ENCODE measurements at places on chromosomes 5 and 9.

GRCh38 chr5:141326088-141326854 lies 4.0 kb upstream of the PCDHGA1 start:
- DNase-seq: peak; percentile 70

GRCh38 chr5:178990491-178990890 lies 4.6 kb downstream of the GRM6 start:
- DNase-seq: no peak

- DNase-seq: no peak
These were observed 164.0 kb downstream of the TTC39B start for GRCh38 chr9:15142878-15143534.

DNA sequence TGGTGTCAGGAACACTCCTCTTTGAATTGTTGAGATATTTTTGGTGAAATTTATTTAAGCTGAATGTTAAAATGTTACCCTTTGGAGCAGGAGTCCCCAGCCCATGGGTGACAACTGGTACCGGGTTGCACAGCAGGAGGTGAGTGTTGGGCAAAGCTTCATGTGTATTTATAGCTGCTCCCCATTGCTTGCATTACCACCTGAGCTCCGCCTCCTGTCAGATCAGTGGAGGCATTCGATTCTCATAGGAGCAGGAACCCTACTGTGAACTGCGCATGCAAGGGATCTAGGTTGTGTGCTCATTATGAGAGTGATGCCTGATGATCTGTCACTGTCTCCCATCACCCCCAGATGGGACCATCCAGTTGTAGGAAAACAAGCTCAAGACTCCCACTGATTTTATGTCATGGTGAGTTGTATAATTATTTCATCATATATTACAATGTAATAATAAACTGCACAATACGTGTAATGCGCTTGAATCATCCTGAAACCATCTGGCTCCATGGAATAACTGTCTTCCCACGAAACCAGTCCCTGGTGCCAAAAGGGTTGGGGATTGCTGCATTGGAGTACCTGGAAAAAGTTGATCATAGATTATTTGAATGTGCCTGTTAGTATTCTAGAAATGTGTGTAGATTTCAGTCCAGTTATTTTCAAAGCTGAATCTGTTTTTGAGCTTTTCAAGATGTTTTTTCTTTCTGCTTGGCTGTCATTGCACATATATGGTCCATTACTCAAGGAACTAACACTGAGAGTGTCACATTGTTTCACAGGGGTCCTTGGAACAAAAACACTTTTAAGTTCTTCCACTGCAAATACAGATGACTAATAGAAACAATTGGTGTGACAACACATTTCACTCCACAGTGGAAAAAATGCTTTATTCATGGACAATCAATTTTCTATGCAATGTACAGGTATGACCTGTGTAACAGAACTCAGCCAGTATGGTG lies 104.6 kb upstream of the TNFAIP8 start:
- no peak for DNase-seq

- DNase-seq: no peak
These were observed 564.3 kb downstream of the ZNF608 start for GRCh38 chr5:124182133-124182532.

- DNase-seq: no peak
These were observed 81.2 kb upstream of the TRPC7 start for GRCh38 chr5:136446565-136446964.

GRCh38 chr5:76086095-76086494 lies 2.9 kb downstream of the SV2C start:
- no peak for DNase-seq

DNA sequence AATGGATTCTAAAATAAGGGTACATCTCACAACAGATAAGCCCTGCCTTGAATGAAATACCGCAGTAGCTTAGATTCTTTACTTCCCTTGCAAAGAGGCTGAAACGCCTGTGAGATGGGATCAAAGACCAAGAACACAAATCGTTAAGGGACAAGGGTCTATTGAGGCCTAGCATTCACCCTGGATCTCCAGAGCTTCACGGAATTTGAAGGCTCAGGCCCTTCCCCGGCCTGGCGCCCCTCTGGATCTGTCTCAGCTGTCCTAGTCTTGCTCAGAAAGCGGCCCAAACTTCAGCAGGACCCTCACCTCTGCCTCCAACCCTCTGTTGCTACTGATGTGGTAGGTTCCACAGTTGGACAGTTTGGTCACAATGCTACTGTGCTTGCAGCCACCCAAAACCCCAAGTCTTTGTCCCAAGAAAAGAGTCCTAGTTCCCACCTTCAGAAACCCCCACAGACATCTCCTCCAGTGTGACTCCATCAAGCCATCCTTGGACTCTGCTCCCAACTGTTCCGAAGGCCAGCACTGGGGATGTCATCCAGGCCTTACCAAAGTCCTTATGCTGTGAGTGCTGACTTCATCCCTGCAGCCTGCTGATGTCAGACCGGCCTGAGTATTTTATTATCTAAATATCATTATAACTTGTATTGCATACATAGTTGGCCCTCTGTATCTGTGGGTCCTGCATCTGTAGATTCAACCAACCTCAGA lies 9.4 kb downstream of the CORO2A start:
- DNase-seq: no peak

- DNase-seq: no peak
These were observed 13.0 kb upstream of the OXCT1 start for GRCh38 chr5:41883243-41883642.

DNA sequence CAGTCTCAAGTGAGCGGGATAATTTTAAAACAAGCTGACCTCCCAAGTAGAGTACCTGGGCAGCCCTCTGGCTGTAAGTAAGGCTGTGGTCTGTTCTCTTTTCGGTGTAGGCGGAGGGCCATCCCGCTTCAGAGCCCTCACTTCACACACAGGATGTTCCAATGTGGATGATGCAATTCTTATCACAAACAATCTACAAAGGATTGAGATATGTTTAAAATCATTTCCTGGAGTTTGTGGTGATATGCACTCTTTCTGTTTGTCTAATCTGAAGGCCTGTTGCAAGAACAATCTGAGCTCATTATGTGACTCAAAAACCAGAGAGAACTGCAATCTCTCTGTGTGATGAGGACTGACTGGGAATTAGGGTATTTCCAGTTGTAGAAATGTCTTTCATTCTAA lies 42.5 kb downstream of the ITGA2 start:
- DNase-seq: no peak

DNA sequence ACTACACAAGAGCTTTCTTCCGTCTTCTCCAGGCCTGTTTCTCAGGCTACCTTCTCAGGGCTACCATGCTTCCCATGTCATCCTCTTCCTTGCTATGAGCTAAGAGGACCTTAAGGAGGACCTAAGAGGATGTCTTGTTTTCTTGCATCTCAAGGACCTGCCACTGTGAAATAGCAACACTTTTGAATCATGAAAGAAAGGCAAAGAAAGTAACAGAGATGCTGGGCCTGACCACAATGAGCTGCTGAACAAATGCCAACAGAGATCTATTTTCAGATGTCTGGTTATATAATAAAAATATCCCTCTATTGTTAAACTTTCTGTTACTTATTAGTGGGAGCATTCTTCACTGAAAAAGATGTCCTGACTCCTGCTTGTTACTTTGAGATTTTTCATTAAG lies 36.7 kb upstream of the ANXA1 start:
- no peak for DNase-seq

DNA sequence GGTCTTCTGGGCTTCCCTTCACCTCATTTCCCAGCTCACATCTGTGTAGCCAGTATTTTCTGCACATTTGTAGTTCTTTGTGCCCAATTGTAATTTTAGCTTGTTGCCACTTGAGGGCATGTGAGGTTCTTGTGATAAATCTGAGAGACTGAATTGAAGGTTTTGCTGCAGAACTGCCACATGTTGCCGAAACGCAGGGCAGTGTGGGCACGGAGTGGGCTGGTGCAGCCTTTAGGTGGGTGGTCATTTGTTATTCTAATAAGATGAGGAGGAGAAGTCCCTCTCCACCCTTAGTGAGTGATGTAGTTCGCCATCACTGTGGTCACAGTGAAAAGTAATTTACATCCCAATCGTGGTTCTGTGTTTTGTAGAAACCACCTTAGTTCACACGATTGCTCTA lies 21.2 kb downstream of the OTULIN start:
- peak; percentile 22 for DNase-seq

DNA sequence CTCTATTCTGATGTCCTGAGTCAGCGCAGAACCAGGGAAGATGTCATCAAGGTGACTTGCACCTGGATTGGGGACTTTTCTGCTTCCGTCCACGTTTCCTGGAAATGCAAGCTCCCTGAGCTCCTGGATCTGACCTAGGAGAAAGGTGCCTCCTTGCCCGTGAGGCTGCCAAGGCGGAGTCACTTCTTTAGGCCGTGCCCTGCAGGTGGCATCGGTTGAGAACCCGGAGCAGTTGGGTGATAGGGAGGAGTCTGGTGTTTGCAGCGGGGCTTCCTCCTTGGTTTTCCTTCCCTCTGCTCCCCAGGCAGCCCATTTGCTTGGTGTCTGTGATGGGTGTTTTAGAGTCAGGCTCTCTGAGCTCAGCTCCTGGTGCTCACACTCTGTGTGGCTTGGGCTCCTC lies 15.2 kb downstream of the NANS start:
- DNase-seq: no peak

DNA sequence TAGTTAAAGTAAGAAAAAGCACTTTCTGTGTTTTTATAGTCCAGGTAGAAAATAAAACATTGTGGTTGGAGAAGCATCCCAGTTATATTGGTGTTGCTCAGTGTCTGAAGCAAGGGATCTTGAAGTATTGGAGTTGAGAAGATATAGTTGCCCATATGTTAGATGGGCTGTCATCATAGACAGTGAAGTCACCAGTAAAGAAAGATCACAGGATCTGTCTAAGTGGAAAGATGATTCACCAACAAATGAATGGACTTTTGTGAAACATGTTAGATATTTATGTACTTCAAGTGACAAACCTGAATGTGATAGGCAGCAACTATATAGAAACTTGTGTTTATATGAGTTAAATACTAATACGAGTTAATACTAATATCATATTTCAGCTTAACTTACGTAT lies 11.7 kb downstream of the OGN start:
- no peak for DNase-seq

DNA sequence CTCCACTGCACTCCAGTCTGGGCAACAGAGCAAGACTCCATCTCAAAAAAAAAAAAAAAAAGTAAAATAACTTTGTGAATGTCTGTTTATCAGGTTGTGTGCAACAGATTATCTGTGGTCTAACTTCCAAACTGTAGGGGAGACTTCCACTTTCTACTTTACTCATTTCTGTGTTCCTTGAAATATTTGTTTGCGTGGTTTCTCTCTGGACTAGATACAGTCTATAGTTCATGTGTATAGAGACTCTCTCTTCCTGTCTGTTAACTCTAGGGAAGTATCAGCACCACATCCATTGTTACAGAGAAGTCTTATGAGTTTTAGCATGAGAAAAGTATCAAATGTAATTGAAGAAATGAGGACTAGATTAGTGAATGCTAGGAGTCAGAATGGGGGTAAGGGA lies 168.3 kb downstream of the LPAR1 start:
- DNase-seq: no peak

DNA sequence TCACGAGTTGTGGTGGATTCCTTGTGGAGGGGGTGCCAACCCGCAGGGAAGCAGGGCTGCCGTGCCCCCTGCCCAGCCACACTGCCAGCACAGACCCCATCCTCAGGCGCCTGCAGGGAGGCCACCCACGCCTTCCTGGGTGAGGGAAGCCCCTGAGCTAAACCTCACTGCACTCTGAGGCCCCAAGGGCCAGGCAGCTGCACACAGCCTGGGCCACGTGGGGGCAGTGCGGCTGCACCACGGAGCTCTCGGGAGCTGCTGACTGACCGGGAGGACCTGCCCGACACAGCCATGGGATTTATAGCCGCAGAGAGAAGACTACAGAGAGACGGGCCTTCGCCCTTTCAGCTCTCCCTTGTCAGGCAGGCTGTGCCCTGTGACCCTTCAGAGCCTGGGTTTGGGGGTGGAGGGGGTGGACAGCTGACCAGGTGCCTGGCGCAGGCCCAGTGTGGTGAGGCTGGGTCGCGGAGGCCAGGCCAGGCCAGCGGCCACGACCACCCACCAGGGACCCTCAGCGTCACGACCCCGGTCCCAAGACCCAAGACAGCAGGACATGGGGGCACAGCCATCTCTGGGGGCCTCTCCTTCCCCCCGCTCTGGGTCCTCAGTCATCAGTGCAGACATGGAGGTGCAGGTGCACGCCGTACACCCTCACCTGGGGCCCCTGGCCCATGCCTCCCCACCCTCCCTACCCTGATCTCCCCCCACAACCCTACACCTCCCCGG lies 4.3 kb upstream of the AHRR start:
- no peak for DNase-seq

DNA sequence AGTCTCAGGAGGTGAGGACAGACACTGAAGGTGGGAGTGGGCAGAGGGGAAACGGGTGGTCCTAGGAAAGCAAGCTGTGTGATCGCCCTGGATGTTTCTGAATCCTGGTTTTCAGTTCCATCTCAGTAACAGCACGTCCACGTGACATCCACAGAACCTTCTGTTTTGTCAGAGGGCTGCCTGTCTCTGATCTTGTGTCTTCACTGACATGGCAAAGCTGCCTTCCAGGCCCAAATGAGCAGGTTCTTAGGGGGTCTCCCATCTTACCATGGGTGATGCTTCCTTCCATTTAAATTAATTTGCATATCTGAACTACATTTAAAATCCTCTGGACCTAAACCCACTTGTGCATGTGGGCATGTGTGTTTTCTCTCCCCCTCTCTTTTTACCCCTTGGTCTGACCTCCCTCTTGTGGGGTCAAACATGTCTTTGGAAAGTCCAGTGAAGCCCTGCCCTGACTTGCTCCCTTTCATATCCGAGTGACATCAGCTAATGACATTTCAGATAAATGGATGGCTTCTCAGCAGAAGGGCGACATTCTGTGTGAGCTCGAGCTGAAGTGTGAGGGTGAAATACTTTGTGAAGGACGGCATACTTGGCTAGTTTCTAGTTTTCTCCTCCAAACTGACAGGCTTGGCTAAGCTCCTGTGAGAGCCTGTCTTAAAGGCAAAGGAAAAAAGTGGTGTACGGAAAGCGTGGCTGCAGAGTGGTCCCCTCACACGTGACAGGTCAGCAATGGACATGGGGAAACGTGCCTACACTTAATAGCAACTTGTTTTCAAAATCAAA lies 204.8 kb upstream of the S1PR3 start:
- no peak for DNase-seq

DNA sequence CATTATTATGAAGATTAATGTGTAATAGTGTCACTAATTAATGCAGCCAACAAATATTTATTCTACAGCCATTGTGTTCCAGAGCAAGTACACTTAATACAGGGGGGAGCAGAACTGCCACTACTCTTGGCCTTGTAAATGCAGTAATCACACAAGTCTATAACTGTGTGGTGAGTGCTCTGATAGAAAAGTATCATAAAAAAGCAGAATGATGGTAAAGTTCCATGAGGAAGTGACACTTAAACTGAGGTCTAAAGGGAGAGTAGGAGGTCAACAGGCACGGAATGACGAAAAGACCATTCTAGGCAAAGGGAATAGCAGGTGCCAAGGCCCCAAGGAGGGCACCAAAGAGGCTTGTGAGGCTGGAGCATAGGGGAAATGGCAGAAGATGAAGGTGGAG lies 142.9 kb downstream of the OSTF1 start:
- no peak for DNase-seq

- DNase-seq: no peak
These were observed 538.3 kb downstream of the CSNK1G3 start for GRCh38 chr5:124050120-124050770.

All from CD4-positive, alpha-beta T cell treated with Interferon gamma for 1 hour (primary cell).